Stimulated activated naive CD8-positive, alpha-beta T cell treated with anti-CD3 and anti-CD28 coated beads, Interleukin-15, Interleukin-2, amounts not matched to agents 100 U/mL and 50 U/mL, for 24 hours (primary cell): ENCODE measurements at places on chromosomes 7 and 10.

DNA sequence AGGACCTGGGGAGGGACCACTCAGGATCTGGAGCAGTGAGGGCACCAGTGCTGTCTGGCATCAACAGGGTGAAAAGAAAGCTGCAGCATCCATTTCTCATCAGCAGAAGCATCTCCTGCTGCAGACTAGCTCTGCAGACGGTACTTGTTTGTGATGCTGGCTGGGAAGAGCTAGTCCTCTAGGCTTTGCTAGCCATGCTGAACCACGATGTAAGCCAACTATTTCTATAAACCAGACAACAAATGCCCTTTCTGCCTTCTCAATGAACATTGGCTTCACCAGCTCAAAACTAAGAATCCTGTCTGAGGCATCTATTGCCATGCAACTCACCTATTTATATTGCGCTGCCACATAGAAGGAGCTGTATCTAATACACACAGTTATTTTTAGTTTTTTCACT is 65.6 kb downstream of the CTTNBP2 start:
- DNase-seq, result no peak

- DNase-seq, result no peak
Observed at GRCh38 chr10:133162178-133162909, 2.3 kb downstream of the KNDC1 start.

- DNase-seq, result no peak
Observed at GRCh38 chr10:75407713-75408508, 6.3 kb upstream of the ZNF503 start.

- peak; percentile 78 for DNase-seq
Observed at GRCh38 chr10:86400705-86401587, 34.4 kb upstream of the GRID1 start.

DNA sequence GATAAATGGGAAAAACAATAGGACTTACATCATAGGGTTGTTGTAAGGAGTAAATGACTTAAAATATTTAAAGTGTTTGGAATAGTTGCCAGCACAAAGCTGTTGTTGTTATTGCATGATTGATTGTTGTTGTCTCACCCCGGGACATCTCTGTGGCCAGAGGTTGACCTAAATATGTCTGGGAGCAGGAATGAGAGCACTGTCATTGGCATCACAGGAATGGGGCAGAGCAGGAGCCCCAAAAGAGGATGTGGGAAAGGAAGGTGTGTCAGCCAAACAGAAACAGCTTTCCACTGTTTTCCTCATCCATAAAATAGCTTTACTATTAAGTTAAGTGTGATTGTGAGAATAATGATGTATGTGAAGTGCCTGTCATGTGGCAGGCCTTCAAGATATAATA is 121.6 kb downstream of the TMEM168 start:
- DNase-seq, result no peak

DNA sequence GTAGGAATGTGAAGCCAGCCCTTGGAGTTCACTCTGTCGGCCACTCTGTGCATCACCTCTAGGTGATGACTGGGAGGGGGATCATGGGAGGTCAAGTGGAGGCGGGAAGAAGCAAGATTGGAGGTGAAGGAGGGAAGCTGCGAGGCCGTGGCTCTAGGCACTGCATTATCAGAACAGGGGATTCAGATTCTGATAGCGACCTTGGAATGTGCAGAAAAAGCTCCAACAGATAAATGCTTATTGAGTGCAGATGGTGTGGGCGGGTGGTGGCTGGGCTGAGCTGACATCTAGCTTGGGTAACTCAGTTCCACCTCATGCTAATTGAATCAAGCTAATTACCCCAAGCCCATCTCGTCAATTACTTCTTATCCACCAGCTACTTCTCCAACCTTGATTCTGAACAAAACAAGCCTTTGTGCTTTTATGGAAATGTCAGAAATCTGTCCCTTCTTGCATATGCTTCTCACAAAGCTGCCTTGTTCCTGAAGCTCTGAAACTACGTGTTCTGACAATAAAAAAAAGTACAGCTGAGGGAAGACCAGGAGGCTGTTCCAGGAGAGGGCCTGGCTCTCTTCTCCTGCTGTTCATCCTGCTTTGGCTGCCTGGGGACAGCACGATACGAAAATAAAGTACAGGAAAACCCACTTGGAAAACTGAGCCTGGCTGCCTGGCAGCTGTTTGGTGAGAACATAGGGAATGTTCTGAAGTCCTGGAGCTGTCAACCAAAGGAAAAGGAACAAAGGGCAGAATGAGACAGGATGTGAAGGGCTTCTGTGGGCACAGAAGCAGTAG is 27.5 kb downstream of the STRA8 start:
- DNase-seq, result no peak

- no peak for DNase-seq
Observed at GRCh38 chr10:29862923-29863614, 196.3 kb downstream of the JCAD start.

DNA sequence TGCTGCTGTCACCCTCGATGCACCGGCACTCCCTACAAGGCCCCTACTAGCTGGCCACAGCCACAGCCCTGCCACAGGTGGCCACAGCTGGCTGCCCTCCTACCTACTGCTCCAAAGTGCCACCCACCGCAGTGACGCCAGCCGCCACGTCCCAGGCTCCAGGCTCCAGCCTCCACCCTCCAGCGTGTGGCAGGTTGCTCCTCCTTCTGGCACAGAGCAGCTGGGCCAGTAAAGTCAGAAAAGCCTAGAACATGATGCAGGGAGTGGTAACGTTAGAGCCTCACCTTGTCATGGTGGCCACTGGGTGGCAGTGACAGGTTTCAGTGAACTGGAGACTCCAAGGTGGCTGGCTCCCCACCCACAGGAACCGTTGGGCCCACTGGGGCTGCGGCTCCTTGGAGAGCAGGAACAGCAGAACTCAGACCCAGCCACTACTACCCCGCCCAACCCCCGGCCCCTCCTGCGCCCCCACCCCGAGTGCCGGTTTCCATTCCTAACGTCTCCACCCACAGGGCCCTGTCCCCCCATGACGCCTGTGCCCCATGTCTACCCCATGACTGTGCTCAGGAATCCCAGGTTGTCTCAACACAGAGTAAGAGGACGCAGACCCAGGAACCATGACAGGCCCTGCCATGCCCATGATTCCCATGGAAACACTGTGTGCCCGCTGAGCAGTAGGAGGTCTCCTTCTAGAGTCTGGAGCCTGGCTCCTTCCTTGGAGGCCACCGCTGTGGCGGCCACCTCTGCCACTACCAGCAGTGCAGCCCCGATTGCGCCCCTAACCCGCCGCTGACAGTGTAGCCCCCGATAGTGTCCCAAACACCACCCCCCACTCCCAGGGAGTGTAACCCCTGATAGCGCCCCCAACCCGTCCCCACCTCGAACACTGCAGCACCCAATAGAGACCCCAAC is 52.3 kb upstream of the ZNF33B start:
- no peak for DNase-seq

DNA sequence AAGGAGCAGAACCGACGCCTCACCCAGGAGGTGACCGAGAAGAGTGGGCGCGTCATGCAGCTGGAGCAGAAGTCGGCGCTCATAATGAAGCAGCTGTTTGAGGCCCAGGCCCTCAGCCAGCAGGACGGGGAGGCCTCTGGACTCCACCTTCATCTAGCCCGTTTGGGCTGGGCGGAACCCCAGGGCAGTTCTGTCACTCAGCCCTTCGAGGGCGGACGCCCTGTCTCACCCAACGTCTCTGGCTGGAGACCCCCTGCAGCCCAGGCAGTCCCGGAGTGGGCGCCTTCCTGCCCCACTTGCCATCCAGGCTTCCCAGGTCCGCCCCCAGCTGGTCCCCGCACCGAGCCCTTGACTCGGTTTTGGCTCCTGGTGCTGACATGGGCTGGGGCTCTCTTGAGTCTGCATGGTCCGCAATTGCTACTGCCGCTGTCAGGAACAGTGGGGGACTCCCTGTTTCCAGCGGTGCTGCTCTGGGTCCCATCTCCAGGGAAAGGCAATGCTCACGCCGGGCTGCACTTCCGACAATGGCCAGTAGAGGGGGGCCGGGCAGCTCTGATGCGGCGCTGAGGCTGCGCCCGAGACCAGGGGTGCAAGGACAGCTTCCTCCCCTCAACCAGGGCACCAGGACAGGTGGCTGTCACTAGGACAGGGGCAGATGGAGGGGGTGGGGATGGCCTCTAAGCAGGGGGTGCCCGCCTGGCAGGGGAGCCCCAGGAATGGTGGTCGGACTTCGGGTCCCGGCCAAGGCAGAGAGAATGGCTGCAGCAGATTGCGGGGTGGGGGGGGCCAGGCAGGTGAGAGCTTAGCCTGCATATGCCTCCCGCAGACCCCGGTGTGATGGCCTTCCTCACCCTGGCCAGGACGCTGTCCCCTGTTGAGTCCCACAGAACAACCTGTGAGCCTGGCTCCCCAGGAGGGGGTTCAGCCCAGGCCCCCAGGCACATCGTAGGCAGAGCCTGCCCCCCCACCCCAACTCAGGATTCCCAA is 71.2 kb upstream of the KCTD7 start:
- peak; percentile 83 for DNase-seq

- DNase-seq, result peak; percentile 76
Observed at GRCh38 chr10:104580774-104581675, 60.1 kb upstream of the SORCS3 start.

- DNase-seq, result peak; percentile 22
Observed at GRCh38 chr7:6106140-6106904, 75.1 kb downstream of the ANKRD61 start.

GRCh38 chr10:9707216-9707615 is 1310.5 kb upstream of the CELF2 start:
- DNase-seq, result no peak

DNA sequence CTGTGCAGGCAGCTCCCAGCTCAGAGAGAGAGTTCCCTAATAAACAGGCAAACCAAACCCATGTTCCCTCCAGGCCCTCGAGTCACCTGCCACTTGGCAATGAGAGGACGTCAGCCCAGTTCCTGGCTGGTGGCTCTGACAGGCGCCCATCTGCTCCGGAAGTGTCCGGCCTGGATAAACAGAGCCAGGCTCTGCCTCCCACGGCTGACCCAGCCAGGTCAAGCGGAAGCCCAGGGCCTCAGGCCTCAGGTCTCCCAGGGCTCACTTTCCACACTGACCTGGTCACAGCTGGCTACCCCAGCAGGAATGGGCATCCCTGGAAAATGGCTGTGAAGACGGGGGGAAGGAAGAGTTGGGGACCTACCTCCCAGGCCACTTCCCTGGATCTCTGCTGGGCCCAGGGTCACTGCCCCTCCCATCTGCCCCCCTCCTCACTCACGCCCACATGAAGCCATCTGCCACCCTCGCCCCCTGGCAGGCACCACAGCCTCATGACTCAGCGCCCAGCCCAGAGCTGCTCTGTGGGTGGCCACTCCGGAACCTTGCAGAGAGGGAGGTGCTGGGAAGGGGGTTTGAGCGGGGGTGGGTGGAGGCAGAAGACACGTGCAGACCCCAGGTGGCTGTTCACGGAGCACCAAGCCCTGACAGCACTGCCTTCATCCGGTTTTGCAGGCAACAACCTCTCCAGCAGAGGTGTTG is 37.4 kb upstream of the DUSP5 start:
- DNase-seq, result peak; percentile 49

GRCh38 chr7:155017834-155018233 is 14.9 kb upstream of the PAXIP1 start:
- DNase-seq, result no peak

- no peak for DNase-seq
Observed at GRCh38 chr7:84249656-84250055, 55.1 kb upstream of the SEMA3A start.

DNA sequence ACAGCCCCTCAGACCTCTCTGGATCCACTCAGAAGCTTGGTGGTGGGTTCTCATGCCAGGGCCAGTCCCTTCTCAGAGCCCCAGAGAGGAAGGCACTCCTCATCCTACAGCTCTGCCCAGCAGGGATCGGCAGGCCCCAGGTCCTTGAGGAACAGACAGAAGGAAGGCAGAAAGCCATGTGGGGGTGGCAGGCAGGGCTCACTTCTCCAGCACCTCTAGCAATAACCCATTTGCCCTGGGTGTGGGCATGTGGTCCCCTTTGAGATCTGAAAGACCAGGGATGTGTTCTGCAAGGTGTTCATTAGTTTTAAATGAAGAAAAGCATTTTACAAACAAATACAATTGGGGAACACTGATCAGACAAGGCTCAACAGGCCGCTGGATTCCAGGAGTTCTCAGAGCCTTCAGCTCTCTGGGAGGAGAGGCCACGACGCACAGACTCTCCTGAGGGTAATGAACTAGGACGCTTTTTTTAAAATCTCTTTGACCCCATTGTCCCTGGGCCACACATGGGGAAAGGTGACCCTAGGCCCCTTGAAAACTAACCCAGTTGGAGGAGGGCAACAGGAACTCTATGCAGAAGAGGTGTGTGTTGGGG is 40.6 kb downstream of the LDB3 start:
- no peak for DNase-seq

DNA sequence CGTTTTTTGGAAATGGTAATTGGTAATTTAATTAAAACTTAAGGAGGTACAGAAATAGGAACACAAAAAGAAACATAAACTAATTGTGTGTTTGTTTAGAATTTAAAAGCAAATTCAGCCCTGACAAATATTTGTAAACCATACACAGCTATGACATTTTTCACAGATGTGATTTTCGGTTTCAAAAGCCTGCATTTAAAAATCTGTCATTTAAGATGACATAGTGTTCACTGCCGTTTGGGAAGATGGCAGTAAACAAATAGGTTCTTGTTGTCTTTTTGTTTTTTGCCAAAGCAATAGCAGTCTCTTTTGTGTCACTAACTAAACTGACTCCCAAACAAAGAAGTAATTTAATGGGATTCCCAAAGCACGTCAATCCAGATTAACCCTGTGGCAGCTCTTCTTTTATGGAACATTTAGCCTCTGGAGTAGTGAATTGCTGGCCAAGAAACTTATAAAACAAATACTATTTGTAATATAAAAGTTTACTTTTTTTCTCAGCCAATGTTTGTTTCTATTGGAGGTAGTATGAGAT is 697.6 kb downstream of the PHTF2 start:
- no peak for DNase-seq

DNA sequence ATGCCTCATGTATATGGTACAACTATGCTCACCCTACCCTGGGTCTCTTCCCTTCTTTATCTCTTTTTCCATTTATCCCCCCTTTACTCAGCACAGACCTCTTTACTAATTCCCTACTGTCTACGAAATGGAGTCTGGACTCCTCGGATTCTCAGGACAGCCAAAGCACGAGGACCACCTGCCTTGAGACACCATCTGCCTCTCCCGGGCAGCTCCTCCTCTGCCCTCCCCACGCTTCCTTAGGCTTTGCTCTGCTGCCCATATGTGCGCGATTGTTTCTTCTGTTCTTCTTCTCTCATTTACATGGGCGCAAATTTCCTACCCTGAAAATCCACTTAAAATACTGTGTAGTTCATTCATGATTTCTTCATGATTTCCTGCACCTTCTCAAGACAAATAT is 62.7 kb upstream of the STK17A start:
- no peak for DNase-seq

DNA sequence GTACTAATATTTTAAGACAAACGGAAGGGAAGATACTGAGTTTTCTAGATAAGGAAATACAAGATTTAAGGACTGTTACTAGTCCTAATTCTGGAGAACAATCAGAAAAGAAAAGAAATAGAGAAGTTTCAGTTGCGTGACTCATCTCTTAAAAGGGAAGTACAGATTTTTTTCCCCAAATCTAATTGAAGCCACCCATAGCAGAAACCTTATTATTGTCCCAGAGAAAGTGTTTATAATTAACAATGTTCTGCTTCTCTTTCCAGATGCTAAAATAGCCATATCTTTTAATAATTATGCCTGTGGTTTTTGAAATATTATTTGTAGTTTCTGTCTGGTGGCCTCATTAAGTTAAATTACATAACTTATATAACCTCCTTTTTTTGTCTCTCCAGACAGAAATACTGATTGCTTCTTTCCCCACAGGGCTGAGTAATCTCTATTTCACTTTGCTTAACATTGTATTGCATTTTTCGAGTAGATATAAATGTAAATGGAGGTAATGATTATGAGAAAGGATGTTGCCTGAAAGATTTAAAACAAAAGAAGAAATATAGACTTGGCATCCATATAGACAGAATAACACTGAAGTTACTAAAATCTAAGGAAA is 240.7 kb upstream of the MBL2 start:
- DNase-seq, result no peak

GRCh38 chr7:95213809-95214492 is 110.4 kb downstream of the PON1 start:
- DNase-seq, result no peak
